Peyer's patch (tissue), 4 donors: ENCODE measurements at places on chromosomes 6 and 20. TPM values are rescaled to one million over a fixed set of nuclear protein-coding genes. Genes with fewer than 3 reads are reported as not detected.

GRCh38 chr6:68317366-68317765 is 317.7 kb upstream of the ADGRB3 start:
- DNase-seq = no peak

- DNase-seq = no peak
Observed at GRCh38 chr20:916125-916799, at the start of gene ANGPT4. Gene ANGPT4 (minus strand): TSS chr20:916334. CDS start chr20:916214, 120 bp downstream.

DNA sequence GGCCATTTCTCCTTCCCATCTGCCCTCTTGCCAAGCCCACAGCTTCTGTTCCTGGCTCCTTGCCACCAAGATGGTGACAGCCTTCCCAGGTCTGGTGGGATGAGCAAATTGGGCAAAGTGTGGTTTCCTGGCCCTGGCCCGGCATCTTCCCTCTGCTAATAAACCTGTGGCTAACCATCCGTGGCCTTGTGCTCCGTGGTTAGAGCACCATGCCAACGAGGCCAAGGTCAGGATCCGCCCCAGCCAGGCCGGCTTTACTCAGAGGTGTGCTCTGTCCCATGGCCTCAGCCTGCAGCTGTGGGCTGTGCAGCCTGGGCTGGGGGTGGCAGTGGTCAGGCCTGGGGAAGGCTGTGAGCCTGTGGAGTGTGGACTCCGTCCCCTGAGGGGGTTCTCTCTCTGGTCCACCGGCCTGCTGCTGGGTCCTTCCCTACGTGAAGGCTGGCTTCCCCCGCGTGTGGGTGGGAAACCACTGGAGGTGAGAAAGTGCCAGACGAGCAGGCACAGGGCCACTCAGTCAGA is 117.4 kb downstream of the VEGFA start:
- no peak for DNase-seq

GRCh38 chr6:56345376-56345995 is 98.1 kb upstream of the COL21A1 start:
- DNase-seq = no peak

Gene TREM2
- total RNA-seq = not detected

- DNase-seq = no peak
Observed at GRCh38 chr6:71203206-71203605, 85.4 kb upstream of the OGFRL1 start.

DNA sequence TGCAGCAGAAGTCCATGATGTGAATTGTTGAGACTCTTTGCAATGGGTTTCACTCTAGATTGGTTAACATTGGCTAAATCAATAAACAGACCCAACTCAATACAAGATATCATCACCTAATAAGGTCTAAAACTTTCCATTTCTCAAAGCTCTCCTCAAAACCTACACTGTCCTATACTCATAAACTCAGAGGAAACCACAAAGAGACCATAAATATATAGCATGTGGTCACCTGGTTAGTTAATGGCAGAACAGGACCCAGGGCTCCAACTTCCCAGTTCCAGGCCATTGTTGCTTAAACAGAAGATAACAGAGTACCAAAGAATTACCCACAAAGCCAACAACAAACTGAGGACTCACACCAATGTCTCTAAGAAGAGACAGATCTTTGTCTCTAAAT is 12.0 kb downstream of the RTN4IP1 start:
- no peak for DNase-seq

Gene HLA-DQB1
- not detected for total RNA-seq
